G401 (cell line): ENCODE measurements at places on chromosomes 12 and 14. TPM values are rescaled to one million over a fixed set of nuclear protein-coding genes. Genes with fewer than 3 reads are reported as not detected.

SLCO1B3 gene
- not detected in 2 replicates for total RNA-seq

C12orf54 gene
- not detected in 2 replicates for total RNA-seq

EDDM3A gene
- not detected in 2 replicates for total RNA-seq

RBM23 gene
- total RNA-seq: 62.2 and 78.0 TPM in 2 replicates

LRP1-AS gene
- not detected in 2 replicates for total RNA-seq
